Renal cortical epithelial cell (primary cell): ENCODE measurements at places on chromosomes 1 and 21.

DNA sequence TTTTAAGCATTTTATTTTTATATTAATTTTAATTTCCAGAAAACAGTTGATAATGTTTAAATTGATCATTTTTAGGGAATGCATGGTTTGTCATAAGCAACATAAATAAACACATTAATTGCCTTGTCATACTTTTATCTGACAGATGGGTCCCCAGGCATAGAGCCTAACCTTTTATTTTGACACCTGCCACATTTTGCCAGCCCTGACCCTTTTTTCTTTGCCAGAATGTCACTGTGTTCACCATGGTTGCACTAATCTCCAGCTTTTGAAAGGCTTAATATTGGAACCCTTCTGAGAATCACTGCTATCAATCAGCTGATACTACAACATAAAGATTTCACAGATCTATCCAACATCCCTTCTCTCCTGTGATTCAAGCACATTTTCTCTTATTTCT is 56.0 kb upstream of the DPYD start:
- DNase-seq: no peak

DNA sequence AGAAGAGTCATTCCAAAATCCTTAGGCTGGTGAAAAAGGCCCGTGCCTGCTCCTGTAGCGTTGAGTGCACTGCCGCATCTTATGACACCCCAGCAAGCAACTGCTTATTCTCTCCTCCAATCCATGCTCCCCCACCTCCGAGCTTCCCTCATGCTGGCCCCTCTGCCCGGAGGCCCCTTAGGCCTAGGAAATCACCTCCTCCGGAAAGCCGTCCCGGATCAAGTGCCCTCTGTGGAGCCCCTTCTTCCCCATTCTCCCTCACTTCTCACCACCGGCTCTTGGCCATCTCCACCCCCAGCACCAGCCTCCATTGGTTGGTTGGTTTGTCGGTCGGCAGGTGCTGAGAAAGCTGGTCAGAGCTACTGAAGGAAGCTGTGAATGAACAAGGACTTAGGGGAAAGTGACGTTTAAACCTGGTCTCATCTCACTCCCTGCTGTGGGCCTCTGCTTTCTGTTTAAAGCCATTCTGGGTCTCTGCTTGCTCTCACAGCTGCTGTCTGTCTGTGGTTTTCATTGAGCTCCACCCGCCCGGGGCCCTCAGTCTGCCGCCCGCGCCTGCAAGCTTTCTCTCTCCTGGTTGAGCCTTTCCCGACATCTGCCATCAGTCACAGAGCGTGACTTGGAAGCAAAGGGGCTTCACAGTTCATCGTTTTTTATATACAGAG is 122.2 kb downstream of the KCNN3 start:
- DNase-seq: no peak

GRCh38 chr1:20380616-20381035 is 90.0 kb downstream of the VWA5B1 start:
- peak; percentile 79 for DNase-seq

DNA sequence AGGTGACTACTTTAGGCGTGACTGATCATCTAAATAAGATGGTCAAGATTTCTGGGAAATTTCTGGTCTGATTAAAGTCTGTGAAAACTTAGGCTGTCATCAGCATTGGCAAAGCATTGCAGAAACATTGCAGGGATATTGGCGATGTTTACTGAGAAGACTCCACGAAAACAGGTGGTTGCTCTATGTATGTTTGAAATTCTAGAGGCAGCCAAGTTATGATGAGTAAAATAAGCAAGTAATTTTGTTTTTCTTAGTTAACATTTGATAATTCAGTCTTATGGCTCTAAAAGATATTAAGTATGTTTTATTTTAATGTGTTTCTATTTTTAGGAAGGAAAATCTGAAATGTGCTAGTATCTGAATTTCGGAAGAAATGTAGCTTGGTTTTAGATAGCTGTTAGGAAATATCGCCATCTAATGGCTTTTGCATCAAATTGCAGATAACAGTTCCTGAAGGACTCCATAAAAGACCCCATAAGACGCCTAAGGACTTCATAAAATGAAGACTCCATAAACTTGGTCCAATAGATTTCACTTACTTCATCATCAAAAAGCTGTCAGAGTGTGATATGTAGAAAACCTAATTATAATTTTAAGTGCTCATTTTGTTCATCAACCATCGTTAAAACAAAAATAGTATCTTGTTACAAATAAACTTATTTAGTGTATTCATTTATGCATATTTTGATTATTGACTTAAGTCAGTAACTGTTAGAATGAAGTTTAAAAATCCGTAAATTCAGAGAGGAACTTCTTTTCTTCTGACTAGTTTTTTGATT is 344.6 kb downstream of the RYR2 start:
- DNase-seq: peak; percentile 34
